Stomach (tissue), 19 donors: ENCODE measurements at places on chromosomes 6 and 20.

DNA sequence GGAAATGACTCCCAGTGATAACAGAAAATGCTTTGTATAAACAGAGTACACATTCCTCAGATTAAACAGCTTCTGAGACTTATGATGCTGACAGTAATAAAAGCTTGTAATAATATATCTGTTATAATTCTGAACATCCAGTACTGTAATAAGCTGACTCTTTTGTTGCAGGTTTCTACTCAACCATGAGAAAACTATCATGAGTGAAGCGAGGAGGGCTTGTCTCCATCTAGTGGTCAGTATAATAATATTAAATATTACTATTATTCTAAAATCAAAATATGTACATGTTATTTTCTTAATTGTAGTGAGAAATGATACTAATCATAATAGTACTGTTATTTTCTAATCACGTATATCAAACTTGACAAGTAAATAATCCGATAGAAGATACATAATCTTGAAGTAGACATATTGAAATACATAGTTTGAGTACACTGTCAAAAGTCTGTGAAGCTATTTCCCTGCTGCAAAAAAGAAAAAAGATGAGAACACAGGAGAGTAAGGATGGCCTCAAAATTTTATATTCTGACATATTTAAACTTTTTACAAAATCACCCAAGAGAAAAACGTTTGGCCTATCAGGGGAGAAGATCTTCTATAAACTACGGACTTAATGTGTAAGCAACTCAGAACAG is 183.1 kb downstream of the MOXD1 start:
- H3K27me3 ChIP-seq = no peaks in the 10 kb centered on the region
- no peak overlapping the region for H3K4me3 ChIP-seq
- no peak overlapping the region for H3K27ac ChIP-seq
- no peaks in the 10 kb centered on the region for H3K36me3 ChIP-seq

DNA sequence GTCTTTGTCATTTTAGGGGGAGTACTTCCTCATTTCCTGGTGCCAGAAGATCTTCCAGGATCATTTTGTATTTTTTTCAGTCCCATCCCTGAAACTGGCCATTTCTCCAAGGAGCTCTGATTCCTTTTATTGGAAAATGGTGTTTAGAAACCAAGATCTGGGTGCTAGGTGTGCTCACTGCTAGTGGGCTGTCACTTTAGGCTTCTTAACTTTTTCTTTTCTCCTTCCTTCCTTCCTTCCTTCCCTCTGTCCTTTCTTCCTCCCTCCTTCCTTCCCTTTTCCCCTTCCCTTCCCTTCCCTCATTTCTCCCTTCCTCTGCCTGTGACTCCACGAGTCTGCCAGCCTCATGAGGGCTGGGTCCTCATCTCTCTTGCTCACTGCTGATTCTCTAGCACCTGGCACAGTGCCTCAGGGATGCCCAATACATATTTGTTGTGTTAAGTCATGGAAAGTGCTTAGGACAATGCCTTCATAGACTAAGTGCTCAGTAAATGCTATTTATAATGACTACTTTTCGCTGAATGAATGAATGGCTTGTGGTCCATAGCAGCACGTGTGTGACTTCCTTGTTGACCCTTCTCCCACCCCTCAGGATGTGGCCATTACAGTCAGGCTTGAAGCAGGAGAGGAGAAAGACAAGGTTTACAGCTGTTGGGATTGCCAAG is 36.9 kb downstream of the APCDD1L start:
- DNase-seq = no peak
- peaks cover 5% of the 10 kb centered on the region for H3K4me1 ChIP-seq
- H3K4me3 ChIP-seq = no peak overlapping the region
- no peaks in the 10 kb centered on the region for H3K36me3 ChIP-seq

- peaks cover 69% of the 10 kb centered on the region for H3K4me1 ChIP-seq
- no peaks in the 10 kb centered on the region for H3K27me3 ChIP-seq
- H3K27ac ChIP-seq = peak overlapping the region; percentile 47
- no peak overlapping the region for H3K4me3 ChIP-seq
- peaks cover 40% of the 10 kb centered on the region for H3K36me3 ChIP-seq
Measured at GRCh38 chr20:50903353-50904051, 27.7 kb downstream of the ADNP start.

DNA sequence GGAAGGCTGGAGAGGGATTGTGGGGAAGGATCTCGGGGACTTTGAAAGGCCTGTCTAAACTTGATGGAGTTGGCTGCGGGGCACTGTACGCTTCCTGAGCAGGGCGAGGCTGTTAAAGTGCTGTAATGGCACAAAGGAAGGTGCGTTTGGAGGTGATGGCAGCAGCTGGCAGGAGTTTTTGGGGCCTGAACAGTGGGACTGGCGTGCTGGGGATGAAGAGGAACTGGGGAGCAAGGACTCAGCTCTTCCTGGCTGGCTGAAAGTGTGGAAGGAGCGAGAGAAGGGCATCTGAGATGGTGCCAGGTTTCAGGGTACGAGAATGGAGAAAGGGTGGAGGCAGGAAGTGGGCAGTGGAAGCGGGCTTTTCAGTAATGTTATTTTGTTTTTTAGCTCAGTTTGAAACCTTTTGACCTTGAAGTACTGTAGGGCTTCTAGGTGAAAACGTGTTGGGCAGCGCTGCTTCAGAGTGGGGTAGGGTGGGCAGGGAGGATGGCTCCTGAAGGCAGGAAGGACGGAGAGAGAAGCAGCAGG is 8.0 kb downstream of the TMEM181 start:
- no peaks in the 10 kb centered on the region for H3K27me3 ChIP-seq
- DNase-seq = no peak
- H3K4me1 ChIP-seq = peaks cover 50% of the 10 kb centered on the region
- no peaks in the 10 kb centered on the region for H3K36me3 ChIP-seq

- no peak for DNase-seq
- H3K27me3 ChIP-seq = no peaks in the 10 kb centered on the region
- H3K4me3 ChIP-seq = no peak overlapping the region
- H3K4me1 ChIP-seq = no peaks in the 10 kb centered on the region
- H3K27ac ChIP-seq = no peak overlapping the region
Measured at GRCh38 chr6:57307850-57308249, 9.6 kb upstream of the PRIM2 start.

DNA sequence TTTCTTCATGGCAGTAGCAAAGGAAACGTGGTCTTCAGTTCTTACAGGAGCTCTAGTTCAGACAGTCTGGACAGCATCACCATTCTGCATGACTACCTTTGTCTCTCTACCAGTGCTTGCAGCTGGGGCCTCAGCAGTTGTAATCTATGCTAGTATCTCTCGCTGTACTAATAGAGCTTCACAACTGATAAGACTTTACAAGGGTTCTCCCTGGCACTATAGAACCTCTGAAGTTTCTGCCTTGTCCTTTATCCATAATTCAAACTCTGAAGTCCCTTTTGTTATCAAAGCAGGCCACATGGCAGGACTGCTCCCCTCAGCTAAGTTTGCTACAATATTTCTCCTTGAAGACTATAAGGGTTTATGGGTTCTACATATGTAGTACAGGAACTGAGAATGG is 842.1 kb upstream of the ADGRB3 start:
- H3K36me3 ChIP-seq = no peaks in the 10 kb centered on the region
- DNase-seq = no peak
- H3K27me3 ChIP-seq = no peaks in the 10 kb centered on the region
- no peak overlapping the region for H3K4me3 ChIP-seq
- no peaks in the 10 kb centered on the region for H3K4me1 ChIP-seq

- no peaks in the 10 kb centered on the region for H3K27me3 ChIP-seq
- H3K4me1 ChIP-seq = no peaks in the 10 kb centered on the region
- no peak for DNase-seq
- H3K27ac ChIP-seq = no peak overlapping the region
- no peaks in the 10 kb centered on the region for H3K36me3 ChIP-seq
Measured at GRCh38 chr20:4782378-4782772, 60.7 kb downstream of the PRND start.

DNA sequence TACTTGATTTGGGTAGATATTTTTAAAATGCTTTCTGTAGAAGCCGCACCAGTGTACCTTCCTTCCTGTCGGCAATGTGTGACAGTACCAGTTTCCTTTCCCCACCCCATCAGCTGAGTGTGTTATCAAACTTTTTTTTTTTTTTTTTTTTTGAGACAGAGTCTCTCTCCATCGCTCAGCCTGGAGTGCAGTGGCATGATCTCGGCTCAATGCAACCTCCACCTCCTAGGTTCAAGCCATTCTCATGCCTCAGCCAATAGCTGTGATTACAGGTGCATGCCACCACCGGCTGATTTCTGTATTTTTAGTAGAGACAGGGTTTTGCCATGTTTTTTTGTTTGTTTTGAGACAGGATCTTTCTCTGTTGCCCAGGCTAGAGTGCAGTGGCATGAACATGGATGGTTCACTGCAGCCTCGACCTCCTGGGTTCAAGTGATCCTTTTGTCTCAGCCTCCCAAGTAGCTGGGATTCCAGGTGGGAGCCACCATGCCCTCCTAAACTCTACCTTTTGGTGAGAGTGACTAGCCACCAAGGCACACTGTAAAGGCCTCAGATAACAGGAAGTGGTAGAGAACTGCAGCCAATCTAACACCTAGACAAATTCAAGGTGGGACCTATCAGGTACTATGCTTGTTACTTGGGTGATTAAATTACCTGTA is 26.5 kb upstream of the ZBTB22 start:
- H3K4me1 ChIP-seq = peaks cover 10% of the 10 kb centered on the region
- peak overlapping the region; percentile 68 for H3K27ac ChIP-seq
- H3K27me3 ChIP-seq = no peaks in the 10 kb centered on the region
- no peaks in the 10 kb centered on the region for H3K36me3 ChIP-seq
- H3K4me3 ChIP-seq = no peak overlapping the region
- no peak for DNase-seq

DNA sequence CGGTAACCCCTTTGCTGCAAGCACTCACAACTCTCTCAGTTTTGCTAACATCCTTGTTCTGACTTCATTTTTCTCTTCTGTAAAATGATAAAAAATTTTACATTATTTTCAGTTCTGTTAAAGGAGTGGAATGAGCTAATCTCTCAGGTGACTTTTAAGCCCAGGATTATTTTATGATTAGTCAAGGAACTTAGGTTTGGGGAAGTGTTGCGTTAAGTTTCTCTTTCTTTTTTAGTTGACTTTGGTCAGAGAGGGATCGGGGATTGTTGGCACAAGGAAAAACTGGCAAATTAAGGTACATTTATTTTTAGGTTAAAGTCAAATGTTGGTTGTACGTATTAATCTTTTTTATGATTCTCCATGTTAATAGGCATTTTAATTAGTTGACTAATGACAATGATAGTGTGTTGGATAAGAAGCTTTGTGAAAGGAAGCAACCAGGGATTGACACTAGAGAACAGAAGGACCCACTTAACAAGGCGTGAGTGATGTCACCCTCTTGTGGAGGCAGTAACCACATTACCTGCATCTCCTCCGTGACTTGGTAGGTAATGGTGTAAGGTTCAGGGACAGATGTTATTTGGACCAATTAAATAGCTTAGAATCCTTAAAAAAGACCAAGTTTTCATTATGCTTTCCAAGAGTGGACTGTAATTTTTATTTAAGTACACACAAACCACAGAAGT is 31.6 kb downstream of the CD83 start:
- H3K27me3 ChIP-seq = no peaks in the 10 kb centered on the region
- H3K4me1 ChIP-seq = no peaks in the 10 kb centered on the region
- no peak overlapping the region for H3K4me3 ChIP-seq

DNA sequence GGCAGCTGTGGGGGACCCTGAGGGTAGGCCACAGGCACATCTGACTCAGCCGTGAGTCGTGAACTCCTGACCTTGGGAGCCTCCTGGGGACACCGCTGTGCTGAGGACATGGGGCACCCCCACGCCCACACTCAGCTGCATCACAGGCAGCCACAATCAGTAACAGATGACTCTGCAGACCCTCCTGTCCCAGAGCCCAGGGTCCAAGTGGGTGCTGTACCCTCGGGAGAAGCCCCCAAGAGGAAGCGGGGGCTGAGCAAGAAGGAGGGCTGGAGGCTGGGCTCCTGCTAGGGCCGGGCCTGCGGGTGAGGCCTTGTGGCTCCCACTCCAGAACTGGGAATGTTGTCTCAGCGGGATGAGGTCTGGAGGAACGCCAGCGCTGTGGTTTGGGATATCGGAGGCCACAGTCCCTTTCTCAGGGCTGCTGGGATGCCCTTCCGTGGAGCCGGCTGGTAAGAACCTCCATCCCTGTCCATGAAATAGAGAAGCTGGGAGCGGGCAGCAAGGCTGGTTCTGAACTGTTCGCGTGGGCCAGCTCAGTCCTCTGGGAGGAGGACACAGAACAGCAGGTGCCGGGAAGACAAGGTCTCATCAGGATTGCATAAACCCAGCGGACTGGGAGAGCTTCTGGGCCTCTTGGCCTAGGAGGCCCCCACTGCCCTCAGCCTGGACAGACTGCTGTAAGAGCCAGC is 3.1 kb upstream of the LAMA5 start:
- peak; percentile 49 for DNase-seq
- H3K4me1 ChIP-seq = peaks cover 80% of the 10 kb centered on the region
- H3K4me3 ChIP-seq = no peak overlapping the region
- H3K27me3 ChIP-seq = no peaks in the 10 kb centered on the region
- H3K36me3 ChIP-seq = no peaks in the 10 kb centered on the region

GRCh38 chr6:168345266-168345665 is 25.7 kb upstream of the DACT2 start:
- no peak for DNase-seq
- no peaks in the 10 kb centered on the region for H3K36me3 ChIP-seq
- H3K27ac ChIP-seq = no peak overlapping the region
- H3K27me3 ChIP-seq = peaks cover 39% of the 10 kb centered on the region
- no peak overlapping the region for H3K4me3 ChIP-seq

- no peak overlapping the region for H3K27ac ChIP-seq
- H3K4me1 ChIP-seq = no peaks in the 10 kb centered on the region
- no peak overlapping the region for H3K4me3 ChIP-seq
- DNase-seq = no peak
Measured at GRCh38 chr20:42756991-42757390, 432.7 kb downstream of the PTPRT start.
